Activated CD4-positive, alpha-beta T cell treated with anti-CD3 and anti-CD28 coated beads, Interleukin-2, amount 10 ng/mL, durations not matched to agents 7 days and 5 days (primary cell): ENCODE measurements at places on chromosomes 4 and X. TPM values are rescaled to one million over a fixed set of nuclear protein-coding genes. Genes with fewer than 3 reads are reported as not detected.

GRCh38 chr4:126898815-126899214 lies 733.9 kb upstream of the INTU start:
- DNase-seq: no peak

- no peak for DNase-seq
These were observed 100.3 kb upstream of the FGF16 start for GRCh38 chrX:77346859-77347258.

DNA sequence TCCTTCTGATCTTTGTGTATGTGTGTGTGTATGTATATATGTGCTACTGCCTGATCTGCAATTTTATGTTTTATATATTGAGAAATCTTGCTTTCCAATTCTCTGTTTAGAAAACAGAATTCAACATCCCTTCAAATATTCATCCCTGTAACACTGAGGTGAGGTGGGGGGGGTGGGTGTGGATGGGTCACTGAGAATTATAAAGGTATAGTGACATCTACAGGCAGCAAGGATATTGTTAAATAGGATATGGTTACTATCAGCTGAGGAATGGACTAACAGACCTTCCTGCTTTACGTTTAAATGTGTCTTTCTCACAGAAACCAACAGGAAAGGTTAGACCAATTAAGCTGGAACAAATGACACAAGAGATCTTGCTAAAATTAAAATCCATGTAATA lies 19.0 kb upstream of the MAGEB2 start:
- DNase-seq: no peak

The MAGED4 gene
- total RNA-seq: 0.42 TPM

The SCD5 gene
- 2.0 TPM for total RNA-seq

The MAGIX gene
- 2.8 TPM for total RNA-seq

DNA sequence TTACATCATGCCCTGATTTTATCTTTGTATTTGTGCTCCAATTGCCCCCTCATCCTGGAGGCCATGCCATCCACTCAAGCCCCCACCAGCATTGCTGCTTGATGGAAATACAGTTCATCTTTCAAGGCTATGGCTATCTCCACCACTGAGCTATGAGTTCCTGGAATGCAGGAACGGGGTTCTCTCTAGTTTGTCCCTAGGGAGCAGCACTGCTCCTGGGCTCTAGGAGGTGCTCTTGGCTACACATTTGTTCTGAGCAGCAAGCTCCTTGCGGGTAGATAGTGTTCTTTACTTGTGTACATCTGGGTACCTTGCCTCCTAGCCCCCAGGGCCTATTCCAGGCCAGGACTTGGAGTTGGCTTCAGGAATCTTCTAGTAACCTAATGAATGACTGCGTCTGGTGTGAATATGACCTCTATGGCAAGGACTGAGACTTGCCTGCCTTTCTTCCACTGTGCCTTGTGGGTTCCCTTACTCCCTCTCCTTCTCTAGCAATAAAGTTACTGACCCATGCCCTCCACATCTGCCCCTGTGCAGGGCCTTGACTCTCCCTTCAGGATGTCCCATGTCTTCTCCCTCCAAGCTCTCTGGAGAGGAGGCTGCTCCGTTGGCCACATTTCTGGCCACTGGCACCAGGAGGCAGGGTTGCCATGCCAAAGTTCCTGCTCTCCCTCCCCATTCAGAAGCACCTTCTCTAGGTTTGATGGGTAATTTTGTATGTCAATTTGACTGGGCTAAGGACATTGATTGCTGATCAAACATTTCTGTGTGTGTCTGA lies 7.6 kb downstream of the CITED1 start:
- DNase-seq: no peak

DNA sequence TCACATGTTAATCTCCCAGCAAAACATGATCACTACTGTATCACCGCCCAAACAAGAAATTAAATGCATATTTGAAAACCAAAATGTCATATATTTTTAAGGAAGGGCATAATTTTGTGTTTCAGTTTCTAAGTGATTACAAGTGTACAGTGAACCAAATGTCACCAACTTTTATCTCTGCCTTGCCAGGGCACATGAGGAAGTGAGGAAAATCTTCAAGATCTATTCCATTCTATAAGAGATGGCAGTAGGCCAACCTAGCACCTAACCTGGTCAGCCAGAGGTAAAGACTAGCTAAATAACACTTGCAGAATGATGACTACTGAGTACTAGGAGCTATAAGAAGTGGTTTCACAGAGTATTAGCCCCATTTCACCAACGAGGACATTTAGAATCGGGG lies 107.2 kb downstream of the ATP11C start:
- DNase-seq: no peak

DNA sequence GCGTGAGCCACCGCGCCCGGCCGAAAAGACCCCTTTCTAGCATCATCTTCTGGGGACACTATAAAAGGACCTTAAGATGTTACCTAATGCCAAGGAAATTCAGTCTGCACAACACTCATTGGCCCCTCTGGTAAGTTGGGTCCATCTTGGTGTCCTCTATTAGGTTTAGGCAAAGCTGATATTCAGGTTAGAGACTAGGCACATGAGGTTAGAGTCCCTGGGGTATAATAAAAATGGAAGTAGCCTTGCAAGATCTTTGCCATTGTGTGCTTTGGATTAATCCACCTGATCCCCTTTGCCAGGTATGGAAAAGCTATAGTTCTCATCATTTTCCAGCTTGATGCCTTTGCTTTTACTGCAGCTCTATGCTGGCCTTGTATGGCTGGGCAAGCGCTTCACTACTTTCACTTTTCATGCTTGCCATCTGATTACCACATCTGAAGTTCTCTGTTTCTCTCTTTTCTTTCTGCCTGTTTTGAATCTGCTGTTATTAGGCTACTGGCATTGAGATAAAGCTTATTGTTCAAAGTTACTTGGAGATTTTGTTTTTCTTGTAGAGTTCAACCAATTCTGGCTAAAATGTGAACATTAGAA lies 5.4 kb upstream of the ADH4 start:
- DNase-seq: no peak

DNA sequence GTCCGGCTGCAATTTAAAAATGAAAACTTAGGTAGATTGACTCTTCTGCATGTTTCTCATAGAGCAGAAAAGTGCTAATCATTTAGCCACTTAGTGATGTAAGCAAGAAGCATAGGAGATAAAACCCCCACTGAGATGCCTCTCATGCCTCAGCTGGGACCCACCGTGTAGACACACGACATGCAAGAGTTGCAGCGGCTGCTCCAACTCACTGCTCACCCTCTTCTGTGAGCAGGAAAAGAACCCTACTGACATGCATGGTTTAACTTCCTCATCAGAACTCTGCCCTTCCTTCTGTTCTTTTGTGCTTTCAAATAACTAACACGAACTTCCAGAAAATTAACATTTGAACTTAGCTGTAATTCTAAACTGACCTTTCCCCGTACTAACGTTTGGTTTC lies 41.0 kb downstream of the MAP7D3 start:
- DNase-seq: no peak

DNA sequence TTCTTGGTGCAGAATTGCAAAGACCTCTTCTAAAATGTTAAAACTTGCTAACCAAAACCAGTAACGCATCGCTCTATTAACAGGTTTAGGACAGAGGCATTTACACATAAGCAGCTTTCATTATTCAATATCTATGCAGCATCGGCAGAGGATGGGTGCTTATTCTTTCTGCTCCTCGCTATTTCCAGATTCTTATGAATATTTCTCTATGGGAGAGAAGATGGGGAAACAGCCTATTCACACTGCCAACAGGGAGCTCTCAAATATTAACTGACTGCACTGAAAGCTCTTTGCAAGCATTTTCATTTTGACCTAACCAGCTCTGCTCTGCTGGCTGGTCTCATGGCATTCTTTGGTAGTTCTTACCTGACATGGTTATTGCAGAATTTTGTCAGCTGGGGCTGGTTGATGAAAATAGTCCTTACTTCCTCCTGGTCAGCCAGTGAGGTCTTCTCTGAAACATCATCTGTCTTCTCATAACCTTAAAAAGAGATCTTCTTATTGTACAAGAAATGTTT lies 30.2 kb downstream of the ATP8A1 start:
- DNase-seq: no peak

The KIAA1210 gene
- not detected for total RNA-seq

The TMEM35A gene
- not detected for total RNA-seq

The DNAAF6 gene
- not detected for total RNA-seq

DNA sequence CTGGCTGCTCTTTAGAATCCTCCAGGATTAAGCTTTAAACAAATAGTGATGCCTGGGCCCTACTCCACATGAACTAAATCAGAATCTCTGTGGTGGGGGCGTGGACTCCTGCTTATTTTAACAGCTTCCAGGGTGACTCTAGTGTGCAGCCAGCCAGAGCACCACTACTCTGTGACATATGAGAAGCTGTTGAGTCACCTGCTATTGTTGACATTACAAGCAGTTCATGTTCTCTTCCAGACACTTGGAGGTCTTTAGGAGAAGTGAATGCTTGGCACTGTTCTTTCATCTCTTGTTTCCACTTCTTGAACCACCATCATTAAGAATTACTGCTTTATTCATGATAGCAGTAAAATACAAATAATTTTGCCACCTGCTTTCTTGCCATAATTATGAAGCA lies 426 bp upstream of the C4orf51 start:
- DNase-seq: no peak
